Cardiac muscle cell (in vitro differentiated cells and primary cell): ENCODE measurements at places on chromosomes 16 and 17. TPM values are rescaled to one million over a fixed set of nuclear protein-coding genes. Genes with fewer than 3 reads are reported as not detected.

The GPR139 gene
- not detected in 2 replicates for total RNA-seq

The SEC14L5 gene
- 0.21 and 0.35 TPM in 2 replicates for total RNA-seq

- no peak for DNase-seq
Observed at GRCh38 chr16:55324285-55325079, 479 bp downstream of the IRX6 start.

- no peak for DNase-seq
Observed at GRCh38 chr17:50499721-50500120, 8.5 kb upstream of the MYCBPAP start.

DNA sequence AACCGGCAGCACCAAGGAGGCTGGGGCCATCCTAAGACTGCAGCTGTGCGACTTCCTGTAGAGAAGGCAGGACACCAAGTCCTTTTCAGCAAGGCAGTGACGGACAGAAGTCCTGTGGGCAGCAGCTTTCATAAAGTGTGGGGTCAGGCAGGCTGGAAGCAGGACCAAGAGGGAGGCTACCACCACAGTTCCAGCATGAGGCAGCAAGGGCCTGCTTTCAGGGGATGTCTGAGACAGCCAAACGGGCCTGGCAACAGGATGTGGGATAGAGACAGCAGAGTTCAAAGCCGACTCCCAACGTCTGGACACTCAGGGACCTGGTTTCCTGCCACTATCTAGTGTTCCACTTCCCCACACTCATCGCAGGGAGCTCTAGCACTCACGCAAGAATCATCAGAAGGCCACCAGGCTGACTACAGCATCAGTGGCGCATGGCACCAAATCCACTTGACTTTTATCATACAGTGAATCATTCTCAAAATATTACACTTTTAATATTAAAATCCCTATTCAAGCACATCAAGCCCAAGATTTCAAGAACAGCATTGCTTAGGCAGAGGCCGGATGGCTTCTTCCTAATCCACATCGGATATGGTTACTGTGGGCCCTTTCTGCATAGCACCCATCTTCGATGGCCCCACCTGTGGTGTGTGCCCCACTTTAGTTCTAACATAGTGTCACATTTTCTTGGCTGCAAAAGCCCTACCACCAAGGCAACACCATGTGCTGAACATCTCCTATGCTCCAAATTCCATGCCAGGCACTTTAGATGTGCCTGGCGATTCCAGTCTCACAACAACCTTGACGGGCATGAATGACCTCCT, 5.2 kb downstream of the USP7 start:
- peak; percentile 48 for DNase-seq

GRCh38 chr17:79785900-79786810, 8.2 kb downstream of the CBX2 start:
- DNase-seq: no peak

DNA sequence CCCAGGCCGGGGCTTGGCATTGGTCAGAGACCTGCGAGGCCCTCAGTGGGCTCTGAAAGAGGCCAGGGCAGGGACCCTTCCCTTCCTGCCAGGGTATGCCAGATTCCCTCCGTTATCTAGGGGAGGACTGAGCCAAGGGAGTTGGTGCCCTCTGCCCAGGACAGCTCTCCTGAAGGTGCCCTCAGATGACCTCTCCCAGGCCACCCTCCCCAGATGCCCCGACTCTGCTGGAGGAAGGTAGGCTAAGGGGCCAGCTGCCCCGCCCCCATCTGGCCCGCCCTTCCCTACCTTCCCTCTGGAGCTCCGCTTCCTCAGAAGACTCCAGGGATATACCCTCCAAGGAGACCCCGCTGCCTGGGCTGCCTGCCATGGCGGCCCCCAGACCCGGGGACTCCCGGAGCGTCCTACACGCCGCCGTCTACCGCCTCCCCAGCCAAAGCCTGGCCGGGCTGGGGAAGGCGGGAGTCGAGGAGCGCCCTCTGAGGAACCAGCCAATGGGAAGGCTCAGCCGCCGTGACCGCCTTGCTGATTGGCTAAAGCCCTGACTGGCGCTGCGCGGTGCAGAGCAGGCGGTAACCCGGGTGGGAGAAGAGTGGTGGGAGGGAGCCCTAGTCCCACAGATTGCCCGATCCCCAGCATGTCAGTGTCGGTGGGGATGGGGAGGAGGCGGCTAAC, 7.0 kb downstream of the MPP2 start:
- peak; percentile 81 for DNase-seq

DNA sequence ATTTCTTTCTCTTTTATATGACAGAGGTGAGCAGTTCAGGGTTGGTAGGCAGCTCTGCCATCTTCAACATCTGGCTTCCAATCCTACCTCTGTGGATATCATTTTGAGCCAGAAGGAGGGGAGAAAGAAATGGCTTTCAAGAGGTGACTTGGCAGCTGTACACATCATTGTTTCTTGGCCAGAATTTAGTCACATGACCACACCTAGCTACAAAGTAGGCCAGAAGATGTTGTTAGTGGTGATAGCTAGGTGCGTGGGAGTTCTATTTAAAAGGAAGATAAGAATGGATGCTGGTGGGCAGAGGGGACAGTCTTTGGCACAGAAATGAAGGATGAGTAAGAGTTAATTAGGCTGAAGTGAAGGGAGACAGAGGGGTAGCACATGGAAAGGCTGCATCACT, 29.2 kb upstream of the MPHOSPH6 start:
- peak; percentile 24 for DNase-seq

The AHSP gene
- not detected in 2 replicates for total RNA-seq

The GPR179 gene
- 0.07 and 0.51 TPM in 2 replicates for total RNA-seq

DNA sequence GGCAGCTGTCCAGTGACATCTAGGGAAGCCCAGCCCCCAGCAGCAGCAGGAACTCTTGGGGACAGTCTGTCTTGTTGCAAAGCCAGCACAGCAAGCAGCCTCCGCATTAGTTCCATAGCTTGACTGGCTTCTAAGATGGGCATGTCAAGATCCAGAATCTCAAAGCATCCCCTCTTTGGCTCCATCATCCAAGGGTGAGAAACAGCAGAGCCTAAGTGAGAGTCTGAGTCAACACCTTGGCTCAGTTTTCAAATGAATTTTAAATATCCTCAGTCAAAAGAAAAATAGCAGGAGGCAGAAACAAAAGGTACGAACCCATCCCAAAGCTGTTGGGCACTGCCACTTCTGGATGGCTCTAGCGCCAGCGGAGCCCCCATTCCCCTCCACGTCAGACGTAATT, 2.2 kb downstream of the CLDN9 start:
- no peak for DNase-seq

The ZNF385C gene
- 1.7 and 2.1 TPM in 2 replicates for total RNA-seq

GRCh38 chr17:8188263-8188839, 1.6 kb downstream of the BORCS6 start:
- no peak for DNase-seq

The RNF222 gene
- not detected in 2 replicates for total RNA-seq

GRCh38 chr17:71081666-71082065, 912.3 kb downstream of the KCNJ2 start:
- no peak for DNase-seq

GRCh38 chr16:81521141-81521626, 76.6 kb downstream of the CMIP start:
- no peak for DNase-seq

DNA sequence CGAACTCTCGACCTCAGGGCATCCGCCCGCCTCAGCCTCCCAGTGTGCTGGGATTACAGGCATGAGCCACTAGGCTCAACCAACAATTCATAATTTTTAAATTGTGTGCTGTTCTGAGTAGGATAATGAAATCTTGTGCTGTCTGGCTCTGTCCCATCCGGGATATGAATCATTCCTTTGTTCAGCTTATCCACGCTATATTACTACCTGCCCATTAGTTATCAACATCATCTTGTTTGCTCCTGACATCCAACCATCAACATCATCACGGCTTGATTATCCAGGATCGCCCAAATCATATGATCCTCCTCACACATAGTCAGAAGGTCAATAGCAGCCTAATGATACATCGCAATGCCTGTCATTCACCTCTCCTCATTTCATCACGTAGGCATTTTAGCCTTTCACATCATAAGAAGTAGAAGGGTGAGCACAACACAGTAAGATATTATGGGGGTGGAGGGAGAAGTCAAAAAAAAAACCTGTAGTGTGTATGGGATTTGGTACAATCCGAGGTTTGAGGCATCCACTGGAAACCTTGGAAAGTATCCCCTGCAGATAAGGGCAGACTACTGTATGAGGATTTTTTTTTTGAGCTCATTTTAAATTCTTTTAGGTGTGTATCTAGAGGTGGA, 77.0 kb upstream of the SIAH1 start:
- no peak for DNase-seq

The ARL2BP gene
- 72.7 and 107 TPM in 2 replicates for total RNA-seq

- DNase-seq: no peak
Observed at GRCh38 chr17:8210761-8211458, 535 bp upstream of the AURKB start.

The HSD11B2 gene
- 0.28 and 0.36 TPM in 2 replicates for total RNA-seq

DNA sequence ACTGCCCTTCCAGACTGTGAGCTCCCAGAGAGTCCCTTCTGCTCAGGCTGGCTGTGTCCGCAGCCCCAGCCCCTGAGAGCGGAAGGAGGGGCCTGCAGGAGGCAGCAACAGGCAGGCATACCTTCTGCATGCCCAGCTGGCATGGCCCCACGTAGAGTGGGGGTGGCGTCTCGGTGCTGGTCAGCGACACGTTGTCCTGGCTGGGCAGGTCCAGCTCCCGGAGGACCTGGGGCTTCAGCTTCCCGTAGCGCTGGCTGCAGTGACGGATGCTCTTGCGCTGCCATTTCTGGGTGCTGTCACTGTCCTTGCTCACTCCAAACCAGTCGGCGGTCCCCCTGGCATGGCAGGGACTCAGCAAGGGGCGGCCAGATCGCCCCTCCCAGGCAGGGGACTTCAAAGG, 9.0 kb downstream of the RHBDF1 start:
- no peak for DNase-seq

- DNase-seq: no peak
Observed at GRCh38 chr17:47733674-47734410, 806 bp downstream of the TBX21 start.

GRCh38 chr17:46809110-46809571, 9.4 kb downstream of the WNT3 start:
- peak; percentile 32 for DNase-seq

GRCh38 chr16:73313950-73314349, 266.0 kb upstream of the ZFHX3 start:
- no peak for DNase-seq

The TBC1D3D gene
- 3.0 and 3.8 TPM in 2 replicates for total RNA-seq

The GUCY2D gene
- total RNA-seq: 1.1 TPM in 1 of 2 replicates, not detected in the other

The CPNE7 gene
- 0.88 and 2.2 TPM in 2 replicates for total RNA-seq

The SLC6A2 gene
- total RNA-seq: 1.3 and 3.4 TPM in 2 replicates

The ZG16 gene
- not detected in 2 replicates for total RNA-seq

DNA sequence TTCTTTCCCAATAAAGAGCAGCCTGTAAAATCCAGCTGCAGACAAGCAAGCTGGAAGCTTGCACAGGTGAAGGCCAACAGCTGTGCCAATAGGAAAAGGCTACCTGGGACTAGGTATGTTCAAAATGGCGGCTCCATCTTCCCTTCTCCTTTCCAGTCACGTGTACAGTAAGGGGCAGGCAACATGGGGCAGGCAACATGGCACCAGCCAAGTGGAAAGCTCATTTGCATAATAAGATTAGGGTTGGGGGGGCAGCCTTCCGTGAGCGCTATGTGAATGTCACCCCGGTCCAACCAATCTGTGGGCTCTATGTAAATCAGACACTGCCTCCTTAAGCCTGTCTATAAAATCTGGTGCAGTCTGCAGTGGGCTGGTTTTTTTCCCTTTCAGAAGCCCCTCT, 31.3 kb downstream of the TVP23A start:
- DNase-seq: peak; percentile 11

DNA sequence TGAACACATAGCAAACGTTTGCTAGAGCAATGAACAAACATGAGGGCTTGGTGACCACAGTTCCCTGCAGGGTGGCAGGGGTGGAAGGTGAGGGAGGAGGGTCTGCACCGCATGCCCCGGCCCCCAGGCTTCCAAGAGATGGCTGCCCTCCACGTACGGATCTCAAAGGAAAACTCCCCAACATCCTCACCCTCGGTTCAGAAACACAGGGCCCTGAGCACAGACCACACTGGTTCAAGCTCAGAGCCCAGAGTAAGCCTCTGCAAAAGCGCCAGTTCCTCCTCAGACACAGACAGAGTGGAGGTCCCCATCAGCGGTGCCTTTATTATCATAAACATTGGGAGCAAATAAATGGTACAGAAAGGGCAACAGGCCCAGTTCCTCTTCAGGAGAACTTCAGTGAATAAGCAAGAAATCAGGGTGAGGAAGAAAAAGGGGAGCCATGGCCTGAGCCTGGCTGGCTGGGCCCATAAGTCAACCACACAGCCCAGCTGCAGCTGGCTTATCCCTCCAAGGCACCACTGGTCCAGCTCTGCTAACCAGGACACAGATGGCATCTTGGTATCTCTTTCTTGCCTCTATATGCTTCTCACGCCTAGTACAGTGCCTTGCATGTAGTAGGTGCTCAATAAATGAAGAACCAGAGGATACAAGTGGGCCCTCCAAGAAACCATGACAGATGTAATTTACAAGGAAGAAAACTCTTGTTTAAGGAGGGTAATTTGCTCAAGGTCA, 11.0 kb downstream of the MPO start:
- DNase-seq: no peak

DNA sequence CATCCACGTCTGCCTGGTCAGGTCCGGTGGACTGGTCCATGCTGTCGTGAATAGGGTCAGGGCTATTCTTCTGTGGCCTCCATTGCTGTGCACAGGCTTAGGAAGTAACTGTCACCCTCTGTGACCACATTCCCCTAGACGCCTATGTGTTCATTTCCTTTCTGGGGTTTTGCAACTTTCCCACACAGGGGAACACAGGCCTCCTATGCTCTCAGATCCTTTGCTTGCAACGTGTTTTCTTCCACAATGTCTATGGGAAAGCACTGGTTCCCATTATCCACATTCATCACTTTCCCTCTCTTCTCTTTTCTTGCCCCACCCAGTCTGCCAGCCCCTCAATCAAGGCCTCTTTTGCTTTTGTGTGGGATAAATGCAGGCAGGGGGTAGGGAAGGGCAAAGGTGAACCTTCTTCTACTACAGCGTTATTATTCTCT, 43.2 kb upstream of the DNAJA2 start:
- DNase-seq: peak; percentile 36

DNA sequence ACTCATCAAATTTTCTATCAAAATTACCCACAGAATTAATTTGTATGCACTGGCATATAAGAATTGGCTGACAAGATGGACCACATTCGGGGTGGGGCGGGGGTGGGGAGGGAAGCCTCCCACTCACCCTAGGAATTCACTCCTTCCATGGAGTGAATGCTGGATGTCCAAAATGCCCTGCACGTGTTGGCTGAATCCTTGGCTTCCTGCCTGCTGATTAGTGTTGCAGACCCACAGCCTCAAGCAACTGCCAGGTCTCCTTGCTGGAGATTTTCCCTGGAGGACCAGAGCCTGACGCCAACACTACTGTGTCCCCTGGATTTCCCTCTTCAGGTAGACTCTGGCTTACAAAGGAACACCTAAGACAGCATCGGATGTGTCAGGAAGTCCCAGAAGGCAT, 575.7 kb upstream of the CDH11 start:
- DNase-seq: peak; percentile 42

DNA sequence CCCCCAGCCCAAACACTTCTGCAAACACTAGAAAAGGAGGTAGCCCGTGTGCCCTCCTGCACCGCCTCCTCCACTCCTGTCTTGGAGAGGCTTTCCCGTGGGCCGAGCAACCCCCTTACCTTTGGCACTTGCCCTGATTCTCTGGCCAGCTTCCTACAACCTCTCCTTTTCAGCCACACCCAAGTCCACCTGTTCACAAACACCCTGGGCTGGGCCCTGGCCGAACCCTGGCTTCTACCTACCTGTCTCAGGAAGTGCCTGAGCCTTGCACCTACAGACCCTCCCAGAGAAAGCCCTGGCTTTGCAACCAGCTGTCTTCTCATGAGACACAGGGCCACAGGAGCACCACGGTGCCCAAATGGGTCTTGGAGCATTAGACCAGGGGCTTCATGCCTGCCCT, 2.0 kb upstream of the ANTKMT start:
- DNase-seq: no peak
